ENCODE measurements at places on chromosomes 2 and 18. TPM values are rescaled to one million over a fixed set of nuclear protein-coding genes. Genes with fewer than 3 reads are reported as not detected.

GRCh38 chr2:51722311-51722710, 690.4 kb upstream of the NRXN1 start:
- ATAC-seq: no peak

GRCh38 chr2:146867477-146867986, 977.3 kb upstream of the ACVR2A start:
- no peak for ATAC-seq

GRCh38 chr18:12049978-12050811, 43.4 kb upstream of the ANKRD62 start:
- no peak for ATAC-seq

- ATAC-seq: no peak
Measured at GRCh38 chr2:160434254-160434948, 59.2 kb downstream of the RBMS1 start.

GRCh38 chr18:12074736-12075135, 18.9 kb upstream of the ANKRD62 start:
- no peak for ATAC-seq

DNA sequence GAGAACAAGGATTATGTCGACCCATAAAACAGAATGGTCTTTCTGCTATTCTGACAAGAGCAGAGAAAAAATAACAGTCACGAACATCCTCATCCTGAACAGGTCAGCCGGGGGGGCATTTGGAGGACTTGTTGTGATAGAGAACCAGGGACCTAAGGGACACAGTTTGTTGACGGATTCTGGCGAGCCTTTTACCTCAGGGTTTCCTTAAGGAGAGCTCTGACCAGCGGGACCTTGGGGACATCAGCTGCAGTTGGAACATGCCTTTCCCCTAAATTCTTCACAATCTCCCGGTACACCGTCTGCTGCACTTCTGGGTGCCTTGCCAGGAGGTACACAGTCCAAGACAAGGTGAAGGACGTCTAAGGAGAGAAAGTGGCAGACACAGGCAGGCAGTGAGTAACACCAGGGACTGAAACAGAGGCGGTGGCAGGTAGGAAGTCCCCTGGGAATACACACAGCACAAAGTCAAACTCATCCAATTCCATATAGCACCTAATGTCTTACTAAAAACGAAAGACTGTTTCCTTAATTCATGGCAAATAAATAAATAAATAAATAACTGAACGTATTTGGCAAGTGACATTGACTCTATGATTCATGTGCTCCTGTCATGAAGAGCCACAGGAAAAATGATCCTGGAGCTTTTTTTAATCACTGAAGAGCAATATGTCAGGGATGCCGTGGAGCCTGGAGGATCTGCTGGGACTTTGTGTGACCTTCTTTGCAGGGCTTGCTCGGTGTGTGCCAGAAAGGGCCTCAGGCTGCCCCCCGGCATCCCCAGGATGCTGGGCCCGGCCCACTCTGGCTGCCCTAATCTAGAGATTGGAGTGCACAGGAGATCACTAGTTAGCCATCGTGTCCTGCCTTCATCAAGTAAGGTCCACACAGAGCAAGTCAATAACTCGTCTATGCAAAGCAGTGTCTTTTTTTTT, 24.7 kb downstream of the CYP27C1 start:
- ATAC-seq: no peak

DNA sequence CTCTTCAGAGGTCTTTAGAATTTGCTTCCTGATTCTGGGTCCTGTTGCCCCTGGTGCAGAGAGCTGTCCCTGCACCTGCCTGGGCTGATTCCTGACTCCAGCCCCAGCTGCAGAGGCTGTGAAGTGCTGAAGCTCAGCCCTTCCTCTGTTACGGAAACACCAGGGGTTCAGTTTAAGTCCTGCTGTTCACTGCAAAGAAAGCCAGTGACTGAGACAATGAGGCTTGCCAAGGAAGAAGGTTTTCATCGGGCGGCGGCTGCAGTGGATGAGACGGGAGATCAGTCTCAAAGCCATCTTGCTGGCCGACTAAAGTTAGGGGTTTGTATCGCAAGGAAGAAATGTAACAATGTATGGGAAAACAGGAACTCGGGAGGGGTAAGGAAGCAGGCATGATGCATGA, 142.4 kb upstream of the ZNF236 start:
- no peak for ATAC-seq

DNA sequence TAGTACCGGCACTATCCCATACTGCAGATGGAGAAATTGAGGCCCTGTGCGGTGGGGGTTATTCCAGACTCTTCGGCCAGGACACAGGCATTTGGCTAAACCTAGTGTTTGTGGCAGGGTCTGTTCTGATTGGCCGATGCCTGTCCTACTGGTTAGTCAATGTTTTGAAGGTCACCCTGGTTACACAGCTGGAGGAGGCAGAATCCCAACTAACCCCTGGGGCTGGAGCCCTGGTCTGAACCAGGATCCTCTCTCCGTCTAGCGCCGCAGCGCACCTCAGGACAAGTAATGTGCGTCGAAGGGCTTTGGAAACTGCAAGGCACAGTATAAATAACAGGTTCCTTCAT, 19.4 kb downstream of the TEX44 start:
- peak; percentile 40 for ATAC-seq

DNA sequence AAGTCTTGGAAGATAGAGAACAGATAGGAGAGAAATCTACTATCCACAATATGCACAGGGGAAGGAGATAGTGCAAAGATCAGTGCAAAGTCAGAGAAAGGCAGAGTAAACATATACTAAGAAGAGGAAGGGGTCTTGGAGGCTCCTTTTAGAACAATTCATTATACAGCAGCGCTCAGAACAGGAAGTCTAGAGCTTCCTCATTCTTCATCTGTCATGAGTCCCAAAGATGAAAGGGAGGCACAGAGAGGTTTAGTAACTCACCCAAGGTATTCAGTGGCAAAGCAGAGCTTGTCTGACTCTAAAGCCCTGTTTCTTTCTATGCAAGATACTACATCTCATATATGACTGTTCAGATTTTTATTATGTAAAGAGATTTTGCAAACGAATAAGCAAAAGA, 1.4 kb downstream of the SP110 start:
- ATAC-seq: no peak

GRCh38 chr2:27138111-27138510, 1.1 kb downstream of the PRR30 start:
- no peak for ATAC-seq

DNA sequence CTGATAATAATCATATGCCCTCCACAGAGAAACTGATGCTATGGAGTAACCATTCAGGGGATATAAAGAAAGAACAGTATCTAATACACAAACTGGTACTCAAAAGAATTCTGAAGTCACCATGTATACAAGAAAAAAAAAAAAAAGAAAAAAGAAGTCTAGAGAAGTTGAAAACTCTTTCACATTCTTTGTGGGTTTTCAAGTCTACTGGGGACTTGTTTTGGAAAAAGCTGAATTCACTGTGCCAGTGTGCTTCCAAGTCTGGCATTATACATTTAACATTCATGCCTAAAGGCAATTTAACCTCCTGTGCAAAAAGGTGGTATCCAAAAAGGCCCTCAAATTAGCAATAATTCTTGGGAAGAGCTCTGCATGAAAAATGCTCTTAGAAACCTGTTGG, 94.8 kb upstream of the ITGB6 start:
- no peak for ATAC-seq

GRCh38 chr2:70655786-70656185, 102.2 kb upstream of the TGFA start:
- no peak for ATAC-seq

GRCh38 chr2:187084524-187084923, 235.6 kb upstream of the ZSWIM2 start:
- ATAC-seq: no peak

DNA sequence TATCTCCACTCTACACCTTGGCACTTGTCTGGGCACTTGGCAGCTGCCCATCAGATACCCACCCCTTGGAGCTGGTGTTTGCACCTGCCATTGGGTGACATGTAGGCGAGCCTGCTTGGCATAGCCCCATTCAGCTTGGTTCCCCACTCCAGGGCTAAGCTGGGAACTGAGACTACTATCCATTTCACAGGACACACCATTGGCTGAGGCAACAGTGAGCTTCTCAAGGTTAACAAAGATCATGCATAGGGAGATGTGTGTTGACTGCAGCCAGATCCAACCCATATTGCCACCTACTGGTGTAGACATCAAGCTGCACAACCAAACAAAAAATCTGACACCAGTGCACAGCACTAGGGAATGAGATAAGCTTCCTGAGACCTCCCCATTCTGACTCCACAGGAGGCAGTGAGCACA, 1389.8 kb upstream of the TMEFF2 start:
- no peak for ATAC-seq

DNA sequence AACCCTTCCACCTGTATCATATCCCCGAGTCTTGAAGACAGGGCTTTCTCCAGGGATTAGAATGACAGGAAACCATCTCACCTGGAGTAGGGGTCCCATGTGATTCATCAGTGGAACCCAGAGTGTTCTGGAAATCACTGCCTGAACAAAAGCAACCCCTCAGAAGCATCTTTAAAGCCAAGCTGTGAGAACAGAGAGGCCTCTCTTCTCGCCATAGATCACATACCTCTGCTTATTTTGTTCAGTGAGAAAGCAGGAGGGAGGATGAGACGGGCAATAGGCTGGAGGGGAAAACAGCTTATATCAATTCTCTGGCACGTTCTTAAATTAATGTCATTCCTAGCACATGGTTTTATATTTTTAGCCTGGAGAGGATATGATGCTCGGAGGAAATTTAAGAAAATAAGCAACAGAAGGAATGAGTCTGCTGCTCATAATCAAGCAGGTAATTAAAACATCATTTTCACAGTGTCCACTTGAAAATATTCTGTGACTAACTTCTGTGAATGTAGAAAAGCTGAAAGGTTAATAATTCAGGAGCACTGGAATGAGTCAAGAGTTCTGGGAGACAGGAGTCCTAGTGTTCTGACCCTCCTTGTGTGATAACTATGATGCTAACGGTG, 213.6 kb upstream of the SP5 start:
- no peak for ATAC-seq

DNA sequence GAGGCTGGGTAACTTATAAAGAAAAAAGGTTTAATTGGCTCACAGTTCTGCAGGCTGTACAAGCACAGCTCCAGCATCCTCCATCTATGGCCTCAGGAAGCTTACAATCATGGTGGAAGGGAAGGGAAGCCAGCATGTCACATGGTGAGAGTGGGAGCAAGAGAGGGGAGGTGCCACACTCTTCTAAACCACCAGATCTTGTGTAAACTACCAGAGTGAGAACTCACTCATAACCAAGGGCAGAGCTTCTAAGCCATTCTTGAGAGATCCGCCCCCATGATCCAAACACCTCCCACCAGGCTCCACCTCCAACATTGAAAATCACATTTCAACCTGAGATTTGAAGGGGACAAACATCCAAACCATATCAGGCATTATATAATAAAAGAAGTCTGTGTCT, 121.6 kb upstream of the CDC42EP3 start:
- no peak for ATAC-seq

- no peak for ATAC-seq
Measured at GRCh38 chr18:54267701-54268100, 1.6 kb upstream of the POLI start.

Gene GCG
- not detected for total RNA-seq

Gene NEB
- total RNA-seq: 0.07 TPM

Gene EIF4E2
- total RNA-seq: 61.6 TPM

Gene ALK
- 0.96 TPM for total RNA-seq

Gene TBC1D8
- 14.9 TPM for total RNA-seq

Gene IL36G
- 1.8 TPM for total RNA-seq

Gene TNFAIP6
- 3.4 TPM for total RNA-seq
